ENCODE measurements at places on chromosomes 2 and 18.

DNA sequence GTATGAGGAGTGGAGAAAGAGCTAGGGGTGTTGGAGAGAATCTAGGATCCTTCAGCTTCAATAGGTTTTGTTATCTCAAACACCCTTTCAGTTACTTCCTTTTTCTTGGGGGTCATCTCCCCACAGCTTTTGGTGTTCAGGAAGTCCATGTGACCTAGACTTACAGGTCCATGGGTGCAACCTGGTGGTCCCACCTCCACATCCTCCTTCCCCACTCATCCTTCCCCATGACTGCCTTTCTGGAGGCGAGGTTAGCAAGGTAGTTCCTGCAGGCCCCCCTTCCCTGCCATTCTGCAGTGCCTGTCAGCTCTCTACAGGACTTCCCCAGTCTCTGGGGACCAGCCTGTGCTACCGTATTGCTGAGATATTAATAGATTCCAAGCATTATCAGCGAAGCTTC lies 107.6 kb downstream of the TMEM17 start:
- no peak for DNase-seq

DNA sequence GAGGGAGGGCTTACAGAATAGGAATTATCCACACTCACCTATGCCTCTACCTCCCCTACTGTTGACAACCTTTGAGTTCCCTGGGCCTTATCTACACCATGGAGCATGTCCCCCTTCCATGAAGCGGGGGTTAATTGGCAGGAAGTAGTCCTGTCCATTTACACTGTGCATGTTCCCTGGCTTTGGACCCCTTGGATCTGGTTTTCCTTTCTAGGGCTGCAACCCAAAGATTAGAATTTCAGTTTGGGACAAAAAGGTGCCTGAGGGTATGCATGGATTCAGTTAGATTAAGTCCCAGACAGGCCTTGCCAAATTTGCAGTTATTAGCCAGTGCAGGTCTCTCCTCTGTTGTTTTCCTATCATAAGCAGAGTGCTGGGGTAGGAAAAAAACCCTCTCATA lies 180.3 kb downstream of the CMPK2 start:
- DNase-seq, result no peak

- DNase-seq, result no peak
These were observed 77.9 kb downstream of the DTNA start for GRCh38 chr18:34787931-34788532.

DNA sequence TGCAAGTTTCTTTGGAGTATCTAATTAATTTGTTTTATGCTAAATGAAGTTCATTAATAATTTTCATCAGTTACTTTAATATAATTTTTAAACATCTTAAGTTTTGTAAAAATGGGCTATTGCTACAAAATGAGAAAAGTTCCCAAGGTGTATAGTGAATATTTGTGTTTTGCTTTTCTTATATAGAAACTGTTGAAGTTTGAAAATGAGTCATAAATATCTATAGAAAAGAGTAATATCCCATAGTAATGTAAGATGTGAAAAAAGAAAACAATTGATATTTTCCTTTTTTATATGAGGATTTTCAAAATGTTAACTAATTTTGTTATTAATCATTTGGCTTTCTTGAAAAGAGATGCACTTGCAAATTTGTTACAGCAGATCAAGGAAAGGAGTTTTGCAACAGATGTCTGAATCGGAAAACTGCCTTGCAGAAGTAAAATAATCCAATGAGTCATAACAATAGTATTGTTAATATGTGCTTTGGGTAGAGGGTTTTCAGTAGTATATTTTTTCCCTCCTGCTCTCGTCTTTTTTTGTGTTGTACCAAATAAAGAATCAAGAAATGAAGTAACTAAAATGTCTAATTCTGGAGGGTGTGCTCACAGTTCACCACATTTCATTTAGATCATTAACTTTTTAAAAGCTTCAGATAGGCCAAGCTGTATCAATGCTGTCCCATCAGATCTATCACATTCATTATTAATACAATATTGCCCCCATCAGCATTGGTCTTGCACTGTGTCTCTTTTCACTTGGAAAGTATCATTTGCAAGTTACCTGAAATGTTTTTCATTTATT lies 15.5 kb downstream of the DUSP19 start:
- DNase-seq, result no peak

DNA sequence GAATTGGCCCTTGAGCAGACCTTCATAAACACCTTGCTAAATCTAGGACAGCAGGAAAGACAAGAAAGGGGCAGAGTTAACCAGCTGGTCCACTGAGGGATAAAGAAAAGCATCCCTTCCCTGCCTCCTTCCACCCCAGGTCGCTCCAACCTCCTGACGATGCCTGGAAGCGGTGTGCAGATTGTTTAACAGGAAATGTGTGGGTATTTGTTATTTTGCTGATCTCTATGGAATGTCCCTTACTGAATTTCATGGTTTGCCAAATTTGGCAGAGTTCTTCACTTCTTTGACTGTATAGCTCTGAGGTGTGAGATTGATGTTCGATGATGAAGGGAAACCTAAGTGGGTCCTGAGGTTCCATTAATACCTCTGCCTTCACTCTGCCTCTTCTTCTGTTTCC lies 72.9 kb downstream of the MAP3K20 start:
- no peak for DNase-seq

- DNase-seq, result no peak
These were observed 821.2 kb upstream of the ID2 start for GRCh38 chr2:7860693-7861092.

DNA sequence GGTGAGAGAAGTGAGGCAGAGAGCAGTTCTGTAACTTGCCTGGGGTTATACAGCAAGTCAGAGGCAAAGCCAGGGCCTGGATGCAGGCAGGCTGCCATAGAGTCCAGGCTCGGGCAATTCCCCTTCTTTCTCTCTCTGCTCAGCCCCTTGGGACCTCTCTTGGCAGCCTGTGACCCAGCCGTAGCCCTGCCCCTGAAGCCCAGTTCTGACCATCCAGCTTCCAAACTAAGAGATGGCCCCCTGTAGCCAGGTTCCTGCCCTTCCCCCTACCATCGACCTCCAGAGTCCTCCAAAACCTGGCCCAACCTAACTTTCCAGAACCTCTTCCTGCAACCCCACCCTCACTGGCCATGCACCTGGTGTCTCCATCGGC lies 201.2 kb downstream of the CTIF start:
- no peak for DNase-seq

GRCh38 chr2:149906886-149907285 lies 319.3 kb upstream of the MMADHC start:
- no peak for DNase-seq

DNA sequence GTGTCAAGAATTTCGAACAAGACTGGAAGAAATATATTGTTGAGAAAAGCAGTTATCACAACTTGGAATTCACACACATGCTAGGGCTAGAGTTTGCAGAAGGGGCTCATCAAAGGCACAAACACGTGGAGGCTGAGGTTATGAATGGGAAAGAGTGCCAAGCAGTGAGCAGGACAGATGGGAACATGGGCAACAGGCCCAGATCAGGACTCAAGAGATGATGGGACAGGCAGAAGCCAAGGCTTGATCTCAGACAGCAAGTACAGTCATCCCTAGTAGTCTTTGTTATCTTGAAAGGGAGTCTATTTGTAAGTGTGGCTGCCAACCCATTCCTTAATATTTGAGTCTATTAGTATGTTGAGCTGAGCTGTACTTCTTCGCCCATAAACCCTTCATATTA lies 22.2 kb upstream of the EPC2 start:
- no peak for DNase-seq

- DNase-seq, result no peak
These were observed 99.5 kb downstream of the MEIS1 start for GRCh38 chr2:66534461-66534860.

GRCh38 chr2:42969231-42970150 lies 177.1 kb upstream of the HAAO start:
- DNase-seq, result no peak

- no peak for DNase-seq
These were observed 50.3 kb downstream of the CAPN13 start for GRCh38 chr2:30756971-30757370.

DNA sequence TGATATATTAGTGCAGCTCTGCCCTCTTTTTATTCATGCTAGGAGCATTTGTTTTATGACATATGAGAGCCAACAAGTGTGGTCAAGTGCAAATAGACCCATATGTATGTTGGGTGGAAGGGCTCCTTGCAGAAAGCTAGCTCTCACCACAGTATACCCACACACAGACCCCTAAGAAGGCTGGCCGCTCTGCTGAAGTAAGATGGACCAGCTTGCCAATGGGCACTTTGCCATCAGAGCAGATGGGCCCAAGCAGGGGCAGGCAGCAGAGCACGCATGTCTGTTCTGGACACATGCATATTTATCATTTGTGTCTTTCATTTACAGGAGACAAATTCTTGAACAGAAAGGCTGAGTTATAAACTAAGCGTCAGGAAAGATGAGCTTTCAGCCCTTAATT lies 187.5 kb upstream of the DTNA start:
- no peak for DNase-seq

- no peak for DNase-seq
These were observed 100.5 kb downstream of the SPTBN1 start for GRCh38 chr2:54556621-54557121.

DNA sequence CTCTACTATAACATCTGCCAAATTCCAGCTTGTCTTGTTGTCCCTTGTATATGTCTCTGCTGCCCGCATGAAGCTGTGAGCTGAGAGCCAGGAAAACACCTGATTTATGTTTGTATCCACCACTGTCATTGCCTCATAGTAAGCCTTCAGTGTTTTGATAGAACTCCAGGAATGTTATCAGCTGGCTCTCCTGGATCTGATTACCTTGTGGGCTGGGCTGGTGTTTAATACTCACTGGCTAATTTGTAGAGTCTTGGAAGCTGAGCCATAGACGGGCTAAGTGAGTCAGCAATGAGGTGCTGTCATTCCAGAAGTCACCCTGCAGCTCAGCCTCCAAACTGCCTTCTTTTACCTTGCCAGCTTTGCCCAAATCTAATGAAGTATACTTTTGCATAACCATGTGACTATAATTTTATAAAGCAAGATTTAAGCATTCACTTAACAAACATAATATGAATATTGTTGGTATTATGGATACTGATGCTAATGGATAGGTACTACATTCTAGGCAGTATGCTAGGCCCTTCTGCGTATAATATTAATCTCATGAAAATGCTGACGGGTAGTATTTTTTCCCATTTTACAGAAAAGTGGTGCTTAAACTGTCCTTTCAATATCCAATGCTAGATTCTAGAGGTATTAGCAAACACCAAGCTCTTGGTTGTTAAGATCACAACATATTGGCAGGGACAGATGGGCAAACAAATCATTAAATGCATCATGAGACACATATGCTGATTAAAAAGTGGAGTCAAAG lies 62.7 kb upstream of the GATA6 start:
- no peak for DNase-seq

DNA sequence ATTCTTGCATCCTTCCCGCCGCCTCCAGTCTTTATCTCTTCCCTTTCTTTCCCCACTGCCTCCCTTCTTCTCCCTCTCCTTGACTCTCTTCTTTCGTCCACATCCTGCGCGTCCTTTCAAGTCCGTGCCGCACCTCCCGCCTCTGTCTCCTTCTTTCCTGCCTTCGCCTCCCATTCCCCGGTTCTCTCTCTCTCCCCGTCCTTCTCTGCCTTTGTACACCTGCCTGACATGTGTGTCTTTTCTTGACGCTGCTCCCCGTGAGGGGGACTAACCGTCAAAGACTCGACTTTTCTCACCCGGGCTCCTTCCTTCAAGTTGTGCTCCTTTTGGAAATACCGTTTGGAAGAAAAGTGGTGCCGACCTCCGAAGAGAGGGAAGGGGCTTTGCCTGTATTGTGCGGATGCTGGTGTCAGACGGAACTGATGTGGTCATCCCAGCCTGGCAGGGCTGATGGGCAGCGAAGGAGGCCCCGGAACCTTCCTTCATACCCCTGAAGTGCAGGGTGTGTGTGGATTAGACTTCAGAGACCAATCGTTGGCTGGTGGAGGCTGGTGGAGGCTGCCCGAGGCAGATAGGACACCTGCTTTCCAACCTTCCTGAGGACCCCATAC lies 879 bp downstream of the TMEM178A start:
- no peak for DNase-seq

- DNase-seq, result no peak
These were observed 660.9 kb upstream of the LINC00305 start for GRCh38 chr18:64809801-64810200.

DNA sequence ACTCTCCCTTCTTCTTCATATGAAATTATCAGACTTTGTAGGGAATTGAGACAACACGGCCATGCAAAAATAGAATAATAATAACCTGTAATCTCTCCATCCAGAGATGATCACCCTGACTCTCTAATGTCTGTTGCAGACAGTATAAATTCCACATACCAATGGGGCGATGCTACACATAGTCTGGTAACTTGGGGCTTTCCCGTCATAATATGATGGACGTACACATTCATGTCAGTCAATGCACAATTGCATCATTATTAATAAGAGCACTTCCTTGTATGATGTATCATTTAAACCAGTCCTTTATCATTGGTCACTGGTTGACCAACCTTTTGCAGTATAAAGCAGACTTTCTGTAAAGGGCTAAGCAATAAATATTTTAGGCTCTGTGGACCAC lies 39.5 kb upstream of the SCLY start:
- DNase-seq, result no peak

- DNase-seq, result no peak
These were observed 111.1 kb downstream of the KLHL14 start for GRCh38 chr18:32661486-32662299.

DNA sequence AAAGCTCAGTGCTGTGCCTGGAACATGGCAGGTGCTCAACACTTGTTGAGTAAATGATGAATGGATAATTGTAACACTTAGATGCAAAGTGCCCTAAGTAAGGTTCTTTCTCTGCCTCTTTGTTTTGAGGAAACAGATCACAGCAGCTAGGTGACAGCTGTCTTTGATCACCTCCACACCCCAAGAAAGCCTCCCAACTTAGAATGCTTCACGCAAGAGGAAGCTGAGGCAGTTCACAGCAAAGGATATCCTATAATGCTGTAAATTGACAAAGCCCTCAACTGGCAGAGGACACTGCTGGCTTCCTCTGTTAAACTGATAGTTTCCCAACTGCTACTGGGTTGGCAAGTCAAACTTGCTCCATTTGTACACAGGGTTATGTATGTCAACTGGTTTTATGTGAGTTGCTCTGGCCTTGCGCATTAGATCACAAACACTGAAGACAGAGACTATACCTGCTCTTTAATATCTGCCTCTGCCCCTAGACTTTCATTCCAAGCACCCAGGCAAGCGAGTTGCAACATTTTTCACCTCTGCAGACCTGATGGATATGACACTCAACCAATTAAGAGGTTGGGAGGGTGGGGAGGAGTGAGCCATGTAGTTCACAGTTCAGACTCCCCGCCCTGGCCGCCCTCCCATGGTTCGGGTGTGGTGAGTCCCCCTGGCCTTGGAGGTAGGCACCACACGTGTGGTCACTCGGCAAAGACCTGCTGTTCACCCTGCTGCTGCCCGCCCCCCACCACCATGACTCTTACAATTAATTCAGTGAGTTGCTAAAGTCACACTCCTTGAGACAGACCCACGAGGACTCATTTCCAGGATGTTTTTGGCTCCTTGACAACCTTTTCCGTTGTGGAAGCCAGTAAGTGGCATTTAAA lies 4.8 kb upstream of the MALL start:
- no peak for DNase-seq

DNA sequence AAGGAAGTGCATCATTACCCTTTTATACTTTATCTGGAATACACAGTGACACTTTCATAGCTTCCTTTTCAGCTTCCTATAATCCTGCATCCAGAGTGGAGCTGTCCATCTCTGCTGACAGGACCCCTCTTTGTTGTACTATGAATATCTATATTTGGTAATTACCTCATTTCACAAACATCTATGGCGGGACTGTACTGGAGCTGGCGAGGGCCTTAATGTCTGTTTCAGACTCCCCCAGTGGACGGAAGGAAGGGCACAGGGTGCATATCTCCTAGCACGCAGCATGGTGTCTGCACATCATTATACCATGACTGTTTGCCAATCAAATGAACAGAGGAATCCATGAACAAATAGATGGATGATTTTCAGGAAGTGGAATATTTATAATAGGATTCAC lies 142.3 kb downstream of the SOX11 start:
- no peak for DNase-seq

Measured in omental fat pad (tissue), 4 donors.